ENCODE measurements at places on chromosomes 2 and 18.

GRCh38 chr2:120441744-120442471 is 96.0 kb downstream of the INHBB start:
- peak; percentile 64 for DNase-seq

DNA sequence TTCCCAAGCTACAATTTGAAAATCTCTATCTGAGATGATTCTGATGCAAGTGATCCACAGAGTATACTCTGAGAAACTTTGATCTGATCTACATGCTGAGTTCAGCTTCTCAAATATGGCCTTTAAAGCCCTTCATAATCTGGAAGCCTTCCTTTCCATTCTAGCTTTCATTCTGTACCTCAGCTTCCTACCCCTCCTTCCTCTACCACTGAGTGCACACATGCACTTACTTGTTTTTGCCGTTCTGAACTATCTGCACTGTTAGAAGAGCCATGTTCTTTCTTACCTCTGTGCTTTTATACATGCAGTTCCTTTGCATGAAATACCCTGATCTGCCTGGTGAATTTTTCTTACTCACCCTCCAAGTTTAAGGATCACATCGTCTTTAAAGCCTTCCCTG is 25.0 kb downstream of the REL start:
- DNase-seq, result no peak

GRCh38 chr2:118817469-118817868 is 30.0 kb downstream of the EN1 start:
- DNase-seq, result no peak

DNA sequence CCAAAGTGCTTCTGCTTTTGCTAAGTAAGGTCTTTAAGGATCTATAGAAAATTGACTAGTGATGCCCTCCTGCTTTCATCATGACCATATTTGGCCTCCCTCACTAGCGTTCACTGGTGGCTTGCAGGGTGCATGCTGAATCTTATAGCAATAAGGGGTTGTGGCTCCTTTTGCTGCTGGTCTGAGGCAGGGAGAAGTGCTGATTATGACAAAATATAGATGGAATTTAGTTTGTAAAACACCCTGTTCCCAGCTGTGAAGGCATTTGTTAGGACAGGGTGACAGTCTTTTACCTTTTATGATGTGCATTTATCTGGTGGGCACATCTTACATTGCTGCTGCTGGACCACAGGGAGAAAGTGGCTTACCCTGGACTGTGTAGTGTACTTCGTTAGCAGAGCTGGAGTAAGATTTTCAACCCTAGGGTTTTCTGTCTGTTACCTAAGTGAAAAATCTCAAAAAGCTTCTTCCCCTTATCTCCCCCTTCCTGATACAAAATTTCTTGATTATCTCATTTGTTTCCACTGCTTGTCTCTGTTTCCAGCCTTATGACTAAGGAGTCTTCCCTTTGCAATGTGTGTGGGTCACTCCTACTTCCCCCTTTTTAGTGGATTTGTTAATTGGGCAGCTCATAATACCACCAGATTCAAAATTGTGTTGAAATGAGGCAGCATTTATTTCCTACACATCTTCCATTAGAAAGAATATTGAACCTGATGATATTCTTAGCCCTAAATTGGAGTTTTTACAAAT is 21.2 kb upstream of the RPL37A start:
- DNase-seq, result no peak

GRCh38 chr2:239889641-239890121 is 135.5 kb downstream of the NDUFA10 start:
- no peak for DNase-seq
